ENCODE measurements at places on chromosomes 5 and 9.
A peak's percentile ranks its signal among the peaks of the same experiment; 100 is the strongest.

DNA sequence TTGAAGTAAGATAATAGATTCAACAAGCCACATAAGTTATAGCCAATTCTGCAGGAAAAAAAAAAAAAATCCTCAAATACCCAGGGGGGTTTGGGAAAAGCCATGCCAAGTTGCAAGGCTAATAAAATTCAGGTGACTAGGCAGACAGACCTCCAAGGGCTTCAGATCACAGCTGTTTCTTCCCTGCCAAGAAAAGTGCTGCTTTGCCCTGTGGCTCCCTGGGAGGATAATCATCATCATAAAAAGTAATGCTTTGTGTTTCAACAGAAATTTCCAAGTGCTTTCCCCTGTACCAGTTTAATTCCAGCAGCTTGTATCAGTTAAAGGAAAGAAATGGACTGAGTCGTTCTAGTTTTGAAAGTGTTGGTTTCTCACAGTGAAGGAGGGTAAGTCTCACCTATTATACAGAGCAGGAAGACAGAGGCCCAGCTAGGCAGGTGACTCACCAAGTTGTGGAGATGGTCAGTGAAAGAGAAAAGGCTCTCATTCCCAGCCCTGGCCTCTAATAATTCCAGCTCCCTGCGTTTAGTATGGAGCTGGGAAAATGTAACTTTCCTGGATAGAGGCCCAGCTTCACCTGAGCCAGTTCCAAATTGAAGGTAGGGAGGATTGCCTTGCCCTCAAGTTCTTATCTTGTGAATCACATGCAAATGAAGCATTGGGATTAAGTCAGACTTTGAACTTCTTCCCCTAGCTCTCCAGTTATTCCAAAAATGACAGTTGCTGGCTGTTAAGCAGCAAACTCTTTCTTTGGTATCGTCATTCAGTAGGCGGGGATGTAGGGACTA lies 263.4 kb downstream of the GRIA1 start:
- no peak for DNase-seq

GRCh38 chr5:79929095-79929494 lies 62.0 kb downstream of the MTX3 start:
- peak; percentile 63 for DNase-seq

- no peak for DNase-seq
These were observed 77.9 kb downstream of the SEMA5A start for GRCh38 chr5:9468060-9468388.

- DNase-seq, result no peak
These were observed 2042.6 kb upstream of the CDH6 start for GRCh38 chr5:29150840-29151239.

- DNase-seq, result no peak
These were observed 14.4 kb upstream of the NKD2 start for GRCh38 chr5:994272-994607.

DNA sequence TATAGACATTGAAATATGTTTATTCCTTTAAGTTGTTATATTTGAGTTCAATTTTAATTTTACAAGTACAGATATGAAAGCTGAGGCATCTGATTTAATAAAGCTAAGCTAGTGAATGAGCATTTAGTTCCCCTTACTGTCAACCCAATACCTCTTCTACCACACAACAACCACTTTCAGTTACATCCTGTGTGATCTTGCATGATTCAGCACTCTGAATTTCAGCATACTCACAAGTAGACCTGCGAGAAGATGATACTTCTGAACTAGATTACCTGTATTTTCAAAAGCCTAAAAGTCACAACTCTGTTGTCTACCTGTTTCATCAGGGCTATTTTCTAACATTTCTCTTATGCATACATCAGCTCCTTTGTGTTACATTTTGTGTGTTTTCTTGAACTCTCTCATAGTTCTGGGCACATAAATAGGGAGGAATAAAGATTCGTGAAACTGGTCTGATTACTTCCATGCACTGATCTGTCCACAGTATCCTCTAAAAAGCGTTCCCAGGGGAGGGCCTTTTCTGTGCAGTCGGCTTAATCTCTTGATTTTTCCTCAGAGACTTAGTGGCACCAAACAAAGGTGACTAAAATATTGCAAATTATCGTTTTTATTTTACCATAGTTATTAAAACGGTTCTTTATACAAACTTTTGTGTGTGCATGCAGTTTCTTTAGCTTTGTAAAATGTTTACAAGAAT lies 2025.5 kb upstream of the NUDT12 start:
- DNase-seq, result no peak

DNA sequence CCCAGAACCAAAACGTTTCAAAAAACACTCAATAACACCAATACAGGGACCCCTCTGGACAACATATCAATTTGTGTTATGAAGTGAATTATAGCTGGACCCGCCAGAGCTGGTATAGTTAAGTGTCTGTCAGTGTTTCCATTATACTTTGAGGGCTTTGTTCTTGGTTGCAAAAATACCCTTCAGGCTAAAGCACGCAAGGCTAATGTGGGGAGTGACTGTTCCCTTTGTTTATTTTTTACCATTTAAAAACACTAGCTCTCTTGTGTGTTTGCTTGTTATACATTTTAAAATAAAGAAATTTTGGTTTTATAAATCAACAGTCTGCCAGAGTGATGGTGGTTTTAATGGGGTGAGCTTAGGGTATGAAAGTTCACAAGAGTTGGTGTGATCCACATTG lies 859.5 kb downstream of the PTPRD start:
- DNase-seq, result no peak

DNA sequence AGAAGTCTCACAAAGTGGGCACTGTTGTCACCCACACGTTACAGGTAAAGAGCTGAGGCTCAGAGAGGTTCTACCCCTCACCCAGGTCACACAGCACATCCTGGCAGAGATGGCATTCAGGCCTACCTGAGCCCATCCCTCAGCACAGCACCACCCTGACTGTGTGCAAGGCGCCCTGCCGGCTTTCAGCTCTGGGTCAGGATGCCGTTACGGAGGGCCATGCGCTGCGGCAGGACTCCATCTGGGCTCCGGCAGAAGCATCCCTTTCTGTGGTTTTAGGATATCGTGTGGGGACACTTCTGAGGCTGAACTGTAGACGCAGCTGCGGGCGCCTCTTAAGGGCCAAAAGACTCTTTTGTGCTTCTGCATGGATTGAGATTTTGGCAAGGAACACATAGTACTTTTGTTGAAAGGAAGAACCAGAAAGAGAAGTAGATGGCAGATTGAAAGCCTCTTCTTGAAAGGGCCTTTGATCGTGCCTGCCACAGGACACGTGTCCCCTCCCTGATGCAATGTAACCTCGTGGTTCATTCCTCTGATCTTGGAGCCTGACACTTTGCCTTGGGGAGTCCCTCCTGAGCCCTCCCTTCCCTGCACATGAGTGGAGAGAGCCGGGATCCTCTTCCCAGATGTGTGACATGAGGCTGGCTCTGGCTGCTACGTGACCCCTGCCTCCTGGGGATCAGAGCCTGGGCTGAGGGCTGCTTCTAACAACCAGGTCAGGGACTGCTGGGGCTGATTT lies 31.3 kb downstream of the USP20 start:
- DNase-seq, result no peak

- DNase-seq, result no peak
These were observed 267.8 kb upstream of the POU5F2 start for GRCh38 chr5:94009161-94009560.

- no peak for DNase-seq
These were observed 31.8 kb downstream of the SEC61B start for GRCh38 chr9:99253772-99254431.

DNA sequence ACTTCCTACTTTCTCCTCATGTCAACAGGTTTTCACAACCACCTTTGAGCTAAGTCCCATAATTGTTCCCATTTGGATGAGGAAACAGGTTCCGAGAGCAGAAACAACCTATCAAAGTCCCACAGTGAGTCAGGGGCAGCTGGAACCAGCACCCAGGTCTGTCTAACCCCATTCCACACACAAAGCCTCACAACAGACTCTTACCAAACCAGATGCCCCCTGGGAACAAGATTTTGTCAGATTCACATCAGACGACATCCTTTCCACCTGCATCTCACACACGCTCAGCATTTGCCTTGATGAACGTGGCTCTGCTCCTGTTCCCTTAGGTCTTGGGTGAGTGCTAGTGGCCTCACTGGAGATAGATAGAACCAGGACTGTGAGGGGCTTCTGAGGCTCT lies 17.0 kb downstream of the SWI5 start:
- no peak for DNase-seq

DNA sequence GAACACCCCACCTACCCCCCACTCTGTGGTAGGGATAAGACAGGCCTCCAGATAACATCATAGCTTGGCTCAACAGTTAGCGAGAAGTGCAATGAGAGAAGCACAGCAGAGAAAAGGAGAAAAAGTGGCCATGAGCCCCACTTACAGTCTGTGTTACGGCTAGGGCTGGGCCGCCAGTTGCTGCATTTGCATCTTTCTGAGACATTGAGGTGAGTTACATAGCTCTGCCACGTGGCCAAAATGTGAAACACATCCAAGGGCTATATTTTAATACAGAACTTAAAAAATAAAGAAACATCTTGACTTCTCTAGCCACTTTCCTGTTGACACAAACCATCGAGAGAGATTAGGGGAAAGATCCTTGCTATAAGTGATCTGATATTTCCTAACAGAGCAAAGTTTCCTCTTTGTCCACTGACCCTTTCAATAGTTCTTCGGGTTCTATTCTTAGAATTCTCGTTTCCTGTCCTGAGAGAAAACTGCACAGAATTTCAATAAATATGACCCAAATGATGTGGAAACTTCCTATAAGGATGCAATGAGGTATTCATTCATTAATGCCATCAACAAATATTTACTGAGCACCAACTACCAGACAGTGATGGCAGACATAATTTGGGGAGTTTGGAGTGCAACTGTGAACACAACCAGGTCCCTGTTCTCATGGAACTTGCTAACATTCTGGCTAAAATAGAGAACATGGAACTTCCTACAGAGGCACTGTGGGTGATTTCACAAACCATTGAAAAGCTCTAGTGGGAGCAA lies 3.2 kb upstream of the TLE4 start:
- DNase-seq, result no peak

- no peak for DNase-seq
These were observed 6.9 kb downstream of the GSN start for GRCh38 chr9:121274851-121275250.

DNA sequence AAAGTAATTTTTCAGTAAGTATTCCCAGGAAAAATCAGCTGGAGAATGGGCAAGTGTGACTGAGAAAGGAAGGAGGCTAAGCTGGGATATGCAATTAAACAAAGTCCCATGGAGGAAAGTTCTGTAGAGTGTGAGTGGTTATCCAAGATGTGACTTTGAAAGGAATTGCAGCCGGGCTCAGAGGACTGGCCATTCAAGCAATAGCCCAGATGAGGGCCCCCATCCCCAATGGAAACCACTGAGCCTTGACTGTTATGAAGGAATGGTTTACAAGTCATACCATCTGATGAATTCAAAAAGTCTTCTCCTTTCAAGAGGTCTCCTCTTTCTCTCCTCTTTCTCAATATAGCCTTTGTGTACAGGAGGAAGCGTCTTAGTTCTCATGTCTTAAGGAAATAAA lies 6.5 kb downstream of the LVRN start:
- no peak for DNase-seq

DNA sequence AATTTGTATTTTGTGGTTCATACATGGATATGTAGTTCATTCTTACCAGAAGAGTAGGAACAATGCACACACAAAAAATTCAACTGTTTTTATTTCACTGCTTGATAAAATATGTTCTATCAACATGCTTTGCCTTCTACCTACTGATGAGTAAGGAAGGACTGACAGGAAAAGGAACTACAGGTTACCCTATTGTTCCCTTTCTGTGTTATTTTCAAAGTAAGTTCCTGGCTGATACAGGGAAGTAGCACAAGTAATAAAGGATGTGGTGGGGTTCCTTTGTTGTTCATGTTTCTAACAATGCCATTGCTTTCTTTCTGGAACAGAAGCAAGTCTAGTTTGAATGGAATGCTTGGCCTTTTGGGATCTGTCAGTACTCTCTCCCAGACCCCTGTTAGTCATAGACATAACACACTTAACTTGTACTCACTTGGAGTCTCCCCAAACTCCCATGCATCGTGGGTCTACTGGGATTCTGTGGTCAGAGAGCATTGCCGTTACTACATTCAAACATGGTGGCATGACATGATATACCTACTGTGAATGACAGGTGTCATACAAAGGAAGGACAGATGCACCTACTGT lies 20.2 kb upstream of the ALDOB start:
- no peak for DNase-seq

- no peak for DNase-seq
These were observed 7.4 kb upstream of the AMACR start for GRCh38 chr5:34015120-34015822.
